IPS-NIHi11 (cell line): ENCODE measurements at places on chromosomes 13 and 19.
A peak's percentile ranks its signal among the peaks of the same experiment; 100 is the strongest.

GRCh38 chr13:110445722-110446574, 115.6 kb downstream of the RAB20 start:
- DNase-seq = no peak

- no peak for DNase-seq
Measured at GRCh38 chr19:18203408-18203862, 407 bp downstream of the RAB3A start.

DNA sequence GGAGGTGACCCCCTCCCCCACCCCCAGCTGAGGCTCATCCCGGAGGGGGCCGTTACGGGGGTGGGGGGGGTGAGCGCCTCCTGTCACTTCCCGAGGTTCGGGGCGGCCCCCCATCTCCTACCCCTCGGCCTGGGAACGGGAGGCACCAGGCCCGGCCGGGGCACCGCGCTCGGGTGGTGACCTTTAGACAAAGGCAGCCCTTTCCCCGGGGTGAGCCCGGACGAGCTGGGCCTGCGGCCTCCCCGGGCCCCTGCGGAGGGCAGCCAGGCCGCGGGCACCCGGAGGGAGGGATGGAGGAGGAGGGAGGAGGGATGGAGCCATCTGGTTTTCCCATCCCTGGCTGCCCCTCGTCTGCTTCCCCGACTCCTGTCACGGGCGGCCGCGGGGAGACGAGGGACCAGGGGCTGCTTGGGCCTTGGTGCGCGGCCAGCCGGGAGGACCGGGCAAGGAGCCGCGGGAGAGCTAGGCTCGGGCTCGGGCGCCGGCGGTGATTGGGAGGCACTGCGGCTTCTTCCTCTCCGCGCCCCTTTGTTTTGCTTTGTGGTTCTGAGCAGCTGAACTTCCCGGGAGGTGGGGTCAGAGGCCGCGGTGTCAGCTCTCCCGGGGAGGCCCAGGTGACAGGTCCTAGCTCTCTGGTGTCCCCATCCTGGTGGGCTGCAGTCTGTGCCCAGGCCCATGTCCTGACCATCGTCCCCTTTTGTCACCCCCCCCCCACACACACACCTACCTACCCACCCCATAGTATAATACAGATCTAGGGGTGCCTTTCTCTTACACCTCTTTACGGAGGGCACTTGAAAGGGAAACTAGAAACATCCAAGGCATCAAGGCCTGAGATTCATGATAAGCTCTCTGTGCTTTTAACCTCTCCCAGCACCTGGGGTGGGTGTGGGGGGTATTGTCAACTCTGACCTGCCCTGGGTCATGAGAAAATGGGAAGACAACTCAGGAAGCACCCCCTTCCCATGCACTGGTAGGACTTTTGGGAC, 1.3 kb downstream of the BICRA start:
- no peak for DNase-seq

GRCh38 chr19:44988896-44989556, 12.2 kb upstream of the RELB start:
- peak; percentile 88 for DNase-seq

GRCh38 chr19:49858088-49858985, 7.4 kb downstream of the PTOV1 start:
- DNase-seq = no peak

- DNase-seq = no peak
Measured at GRCh38 chr13:112774829-112775565, 85.2 kb downstream of the ATP11A start.

- DNase-seq = no peak
Measured at GRCh38 chr13:21218351-21219035, 42.0 kb downstream of the MRPL57 start.

DNA sequence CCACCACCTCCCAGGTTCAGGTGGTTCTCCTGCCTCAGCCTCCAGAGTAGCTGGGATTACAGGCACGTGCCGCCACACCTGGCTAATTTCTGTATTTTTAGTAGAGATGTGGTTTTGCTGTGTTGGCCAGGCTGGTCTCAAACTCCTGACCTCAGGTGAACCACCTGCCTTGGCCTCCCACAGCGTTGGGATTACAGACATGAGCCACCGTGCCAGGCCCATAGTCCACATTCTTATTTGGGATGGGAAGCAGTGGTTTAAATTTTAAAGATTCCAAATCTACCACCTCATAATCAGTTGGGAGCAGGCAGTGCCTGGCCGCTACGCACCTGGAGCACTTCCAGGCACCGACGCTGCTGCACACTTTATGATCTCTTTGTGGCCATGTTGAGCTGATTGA, 160.6 kb upstream of the SOX1 start:
- no peak for DNase-seq

GRCh38 chr13:112839356-112840105, 129.5 kb upstream of the MCF2L start:
- DNase-seq = no peak

GRCh38 chr13:110517505-110518225, 43.9 kb downstream of the RAB20 start:
- DNase-seq = no peak

- no peak for DNase-seq
Measured at GRCh38 chr13:33800646-33801186, 17.2 kb upstream of the RFC3 start.

DNA sequence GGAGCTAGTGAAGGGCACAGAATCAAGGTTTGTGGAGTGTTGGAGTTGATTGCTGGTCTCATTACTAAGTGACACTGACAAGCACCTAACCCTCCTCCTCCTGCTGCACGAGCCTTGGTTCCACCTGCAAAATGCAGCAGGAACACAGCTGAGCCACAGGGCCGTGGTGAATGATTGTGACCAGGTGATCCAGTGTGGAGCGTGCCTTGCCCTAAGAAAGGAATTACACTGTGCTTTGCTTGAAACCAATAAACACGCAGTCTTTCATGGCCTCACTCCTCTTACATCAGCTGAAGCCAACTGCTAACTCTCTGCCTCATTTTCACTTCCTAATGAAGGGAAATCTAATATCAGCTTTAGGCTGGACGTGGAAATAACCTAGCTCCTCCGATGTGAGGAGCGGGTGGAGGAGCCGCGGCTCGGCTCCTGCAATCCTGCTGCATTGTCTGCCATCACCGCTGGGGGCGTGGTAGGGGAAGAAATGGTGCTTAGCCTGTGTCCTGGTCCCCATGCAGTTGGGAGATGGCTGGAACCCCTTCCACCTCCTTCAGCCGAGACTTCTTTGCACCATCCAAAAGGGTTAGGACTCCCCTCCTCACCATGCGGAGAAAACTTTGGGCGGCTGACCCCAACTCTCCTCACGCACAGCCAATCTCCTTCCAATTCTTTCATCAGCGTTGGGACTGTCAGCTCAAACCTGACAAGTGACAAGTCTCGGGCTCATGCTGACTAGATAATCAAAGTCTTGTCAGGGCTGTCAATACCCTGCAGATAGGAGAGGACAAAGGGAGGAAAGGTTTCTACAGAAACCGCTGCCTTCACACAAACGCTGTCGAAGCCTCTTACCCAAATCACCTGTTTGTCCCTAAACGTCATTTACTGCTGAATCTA, 427.9 kb downstream of the ZNF536 start:
- DNase-seq = peak; percentile 86

DNA sequence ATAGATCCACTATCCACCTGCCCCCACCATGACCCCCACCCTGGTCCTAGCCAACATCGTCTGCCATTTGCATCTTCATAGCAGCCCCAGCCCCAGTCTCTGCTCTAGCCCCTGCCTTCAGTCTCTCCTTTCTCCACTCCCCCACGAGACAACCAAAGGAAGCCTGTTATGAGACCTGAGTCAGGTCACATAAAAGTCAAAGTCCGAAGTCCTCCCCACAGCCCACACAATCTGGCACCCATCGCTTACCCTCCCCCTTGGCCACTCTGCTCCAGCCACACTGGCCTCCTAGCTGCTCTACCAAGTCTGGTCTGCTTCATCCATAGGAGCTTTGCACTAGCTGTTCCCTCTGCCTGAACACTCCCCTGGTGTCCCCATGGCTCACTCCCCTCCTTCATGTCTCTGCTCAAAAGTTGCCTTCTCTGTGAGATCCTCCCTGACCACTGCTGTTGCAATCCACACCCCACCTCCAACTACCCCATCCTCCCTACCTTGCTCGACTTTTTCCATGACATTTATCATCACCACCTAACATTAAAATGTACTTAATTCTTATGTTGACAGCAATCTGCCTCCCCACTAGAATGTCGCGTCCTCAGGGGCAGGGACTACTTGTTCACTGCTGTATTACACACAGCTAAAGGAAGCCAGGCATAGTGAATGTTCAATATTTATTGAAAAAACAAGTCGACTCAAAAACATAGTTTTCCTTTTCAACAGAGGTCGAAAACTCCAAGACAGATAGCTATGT, 1.2 kb upstream of the PLEKHG2 start:
- no peak for DNase-seq

- DNase-seq = no peak
Measured at GRCh38 chr13:67232384-67232783, 2.2 kb upstream of the PCDH9 start.

DNA sequence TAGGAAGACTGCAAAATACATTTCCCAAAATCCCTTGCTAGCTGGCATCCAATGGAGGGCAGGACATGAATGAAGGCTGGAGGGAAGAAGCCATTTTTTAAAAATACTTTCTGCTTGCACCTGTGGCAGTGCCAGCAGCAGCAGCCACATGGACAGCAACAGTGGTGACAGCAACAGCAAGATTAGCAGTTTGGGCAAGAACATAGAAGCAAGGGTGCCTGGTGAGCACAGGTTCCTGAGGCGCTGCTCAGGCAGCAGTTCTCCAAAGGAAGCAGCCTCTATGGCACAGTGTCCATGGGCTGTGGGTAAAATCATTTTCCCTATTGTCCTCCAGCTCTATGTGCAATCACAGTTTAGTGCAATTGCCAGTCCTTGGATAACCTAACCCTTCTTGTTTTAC, 1.3 kb upstream of the FAM216B start:
- DNase-seq = no peak

DNA sequence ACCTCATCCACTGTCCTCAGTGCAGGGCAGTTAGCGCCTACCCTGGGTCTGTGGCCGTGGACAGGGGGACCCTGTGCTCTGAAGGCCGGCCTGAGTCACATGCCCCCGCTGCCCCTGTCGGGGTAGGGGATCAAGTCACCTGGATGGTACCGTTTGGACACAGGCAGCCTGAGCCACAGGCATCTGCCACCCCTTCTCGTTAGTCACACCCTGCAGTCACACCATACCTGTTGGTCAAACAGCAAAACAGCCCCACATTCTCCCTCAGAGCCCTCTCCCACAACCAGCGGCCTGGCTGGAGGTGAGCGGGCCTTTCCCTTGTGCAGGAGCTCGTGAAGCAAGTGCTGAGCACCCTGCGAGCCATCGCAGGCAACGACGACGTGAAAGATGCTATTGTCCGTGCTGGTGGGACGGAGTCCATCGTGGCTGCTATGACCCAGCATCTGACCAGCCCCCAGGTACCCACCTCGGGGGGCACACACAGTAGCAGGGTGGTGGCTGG, 8.8 kb upstream of the SLC25A42 start:
- DNase-seq = no peak
